Suppressor macrophage (primary cell): ENCODE measurements at places on chromosomes 7 and 10.

DNA sequence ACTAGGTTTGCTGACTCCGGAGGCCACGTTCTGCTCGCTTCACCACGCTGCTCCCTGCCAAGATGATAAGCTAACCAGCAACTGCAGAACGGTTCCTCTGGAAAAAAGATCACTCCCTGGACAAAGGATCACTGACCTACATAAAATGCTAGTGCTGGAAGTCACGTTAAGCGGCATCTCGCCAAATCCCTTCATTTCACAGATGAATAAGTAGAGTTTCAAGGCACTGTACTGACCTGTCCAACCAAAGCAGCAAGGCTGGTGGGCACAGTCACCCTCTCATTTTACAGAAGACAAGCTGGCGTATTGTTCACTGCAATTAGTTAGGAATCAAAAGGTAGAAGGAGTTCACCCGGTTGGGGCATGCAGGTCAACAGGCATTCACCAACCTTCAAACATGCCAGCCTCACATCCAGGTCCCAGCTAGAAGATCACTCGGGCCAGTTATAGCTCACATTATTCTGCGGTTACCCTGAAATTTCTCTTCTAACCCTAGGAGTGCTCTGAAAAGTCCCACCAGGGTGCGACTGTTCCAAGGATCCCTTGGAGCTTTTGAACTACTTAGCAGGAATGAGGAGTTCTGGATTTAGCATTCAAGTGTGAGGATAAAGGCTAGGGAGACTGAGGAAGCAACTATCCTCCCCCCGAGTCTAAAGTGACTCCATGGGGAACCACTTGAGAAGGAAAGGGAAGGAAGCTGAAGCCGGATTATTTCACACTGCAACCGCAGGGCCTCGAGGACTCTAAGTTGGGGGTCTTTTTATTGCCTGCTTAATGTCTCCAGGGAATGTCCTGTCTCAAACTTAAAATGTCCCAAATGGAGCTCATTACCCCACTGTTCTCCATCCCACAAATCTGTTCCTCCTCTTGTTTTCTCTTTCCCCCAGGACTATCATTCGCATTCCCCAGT lies 32.8 kb downstream of the HIPK2 start:
- peak; percentile 20 for DNase-seq

- no peak for DNase-seq
These were observed 73.7 kb downstream of the BMPR1A start for GRCh38 chr10:86830043-86830591.

DNA sequence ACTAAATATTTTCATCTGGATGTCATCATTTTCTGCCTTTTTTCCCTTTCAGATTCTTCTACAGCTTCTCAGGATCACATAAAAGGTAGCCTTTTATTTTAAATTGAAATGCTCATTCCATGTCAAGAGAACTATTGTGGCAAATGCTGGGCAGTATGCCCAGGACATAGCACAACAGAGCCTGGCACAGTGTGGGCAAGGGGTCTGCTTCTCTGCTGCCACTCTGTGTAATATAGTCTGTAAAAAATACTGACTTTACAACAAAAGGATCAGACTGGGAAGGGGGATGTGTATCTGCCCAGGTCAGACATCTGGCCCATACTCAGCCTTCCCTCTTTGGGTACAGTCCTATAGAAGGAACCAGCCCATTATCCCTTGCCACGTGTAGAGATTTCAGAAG lies 62.7 kb downstream of the CUZD1 start:
- DNase-seq, result no peak

DNA sequence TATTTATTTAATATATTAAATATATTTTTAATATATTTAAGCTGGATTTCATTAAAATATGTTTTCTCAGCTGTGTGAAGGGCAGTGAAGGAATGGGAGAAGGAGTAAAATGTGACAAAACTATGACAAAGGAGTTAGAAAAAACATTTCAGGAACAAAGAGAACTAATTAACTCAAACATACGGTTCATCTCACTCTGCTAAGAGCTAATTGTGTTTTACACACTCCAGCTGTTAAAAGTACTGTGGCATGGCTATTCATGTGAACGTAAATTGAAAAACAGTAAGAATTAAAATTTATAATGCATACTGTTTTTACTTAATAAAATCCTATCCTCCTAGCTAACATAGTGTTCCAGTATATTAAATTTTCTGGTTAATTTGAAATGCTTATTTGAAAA lies 262.5 kb upstream of the GNAI1 start:
- DNase-seq, result no peak

DNA sequence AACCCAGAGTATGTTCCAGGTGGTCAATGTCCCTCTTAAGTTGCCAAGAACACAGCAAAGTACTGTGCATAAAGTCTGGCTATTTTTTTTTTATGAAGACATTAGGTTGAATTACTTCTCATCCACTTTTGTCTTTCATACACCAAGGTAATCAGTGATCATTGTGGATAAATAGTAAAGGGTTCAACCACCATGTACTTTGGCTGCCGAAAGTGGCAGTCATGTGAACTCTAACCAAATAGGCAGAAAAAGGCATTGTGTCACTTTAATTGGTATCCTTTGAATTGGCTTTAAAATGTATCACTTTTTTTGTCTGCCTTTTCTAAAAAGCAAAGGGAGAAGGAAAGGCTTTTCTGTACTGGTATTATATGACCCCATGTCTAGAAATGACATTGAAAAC lies 7.3 kb downstream of the ITIH2 start:
- DNase-seq, result no peak

- DNase-seq, result no peak
These were observed 31.5 kb downstream of the SLC18A2 start for GRCh38 chr10:117272195-117273076.
